ENCODE measurements at places on chromosomes 5 and 9.

DNA sequence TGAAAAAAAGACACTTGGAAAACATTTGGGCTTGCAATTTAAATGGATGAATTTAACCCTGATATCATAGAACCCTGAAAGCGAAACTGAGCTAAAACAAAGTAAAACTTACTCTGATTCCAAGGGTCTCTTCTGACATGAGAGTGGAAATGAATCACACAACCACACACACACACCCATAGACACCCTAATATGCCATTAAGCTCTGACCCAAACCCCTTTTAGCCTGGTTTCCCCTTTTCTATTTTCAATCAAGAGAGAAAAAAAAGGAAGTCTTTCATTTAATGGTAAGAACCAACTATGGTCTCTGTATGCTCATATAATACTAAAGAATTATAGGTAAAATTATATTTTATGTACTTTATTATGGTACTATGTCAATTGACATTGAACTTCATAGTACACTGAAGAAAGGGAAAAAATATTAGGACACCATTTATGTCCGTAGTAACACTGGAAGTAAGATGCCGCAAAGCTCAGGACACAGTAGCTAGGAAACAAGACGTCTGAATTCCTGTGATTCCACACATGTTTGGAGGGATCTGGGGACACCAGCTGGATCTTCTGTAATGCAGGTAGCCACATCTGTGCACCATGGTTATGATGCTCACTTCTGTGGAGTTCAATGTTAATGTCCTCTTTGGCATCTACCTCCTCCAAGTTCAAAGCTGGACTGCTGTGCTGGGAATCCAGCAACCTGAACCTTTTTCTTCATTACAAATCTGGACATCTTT lies 95.8 kb downstream of the PCSK1 start:
- no peak for DNase-seq

- DNase-seq, result no peak
Observed at GRCh38 chr5:91361055-91361701, 21.9 kb downstream of the ARRDC3 start.

- no peak for DNase-seq
Observed at GRCh38 chr5:153463806-153464205, 26.7 kb upstream of the GRIA1 start.

DNA sequence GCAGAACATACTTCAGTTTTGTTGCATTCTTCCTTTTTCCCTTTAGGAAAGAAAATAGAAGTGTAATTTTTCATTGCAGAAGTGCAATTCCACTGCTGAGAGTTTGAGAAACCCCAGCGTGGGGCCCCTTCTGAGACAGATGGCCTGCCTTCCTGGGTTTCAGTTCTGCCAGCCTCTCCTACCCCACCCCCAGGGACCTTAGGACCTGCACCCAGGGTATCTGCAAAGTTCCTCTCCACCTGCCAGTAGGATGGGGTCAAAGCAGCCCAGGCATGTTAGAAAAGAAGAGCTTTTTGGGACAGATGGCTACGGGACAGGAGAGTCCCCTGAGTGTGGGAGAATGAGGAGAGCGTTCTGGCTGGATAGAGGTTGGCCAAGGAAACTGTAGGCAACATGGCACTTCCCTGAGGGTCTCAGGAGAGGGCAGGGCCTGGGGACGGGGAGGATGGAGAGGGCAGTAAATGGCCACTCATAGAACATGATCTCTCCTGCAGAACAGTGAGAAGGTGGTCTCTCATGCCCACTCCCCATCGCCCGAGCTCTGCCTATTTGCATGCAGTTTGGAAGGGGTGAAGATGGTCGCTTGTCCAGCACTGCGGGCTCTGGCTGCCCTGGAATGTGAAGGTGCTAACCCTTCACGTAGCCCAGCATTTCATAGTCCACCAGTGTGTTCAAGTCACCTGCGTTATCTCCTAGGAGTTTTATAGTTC lies at the start of gene TIFAB:
Gene TIFAB (minus strand): TSS at position 31 of the 710 bp plus-strand sequence. CDS start 2,412 bp downstream, outside the sequence.
- no peak for DNase-seq

DNA sequence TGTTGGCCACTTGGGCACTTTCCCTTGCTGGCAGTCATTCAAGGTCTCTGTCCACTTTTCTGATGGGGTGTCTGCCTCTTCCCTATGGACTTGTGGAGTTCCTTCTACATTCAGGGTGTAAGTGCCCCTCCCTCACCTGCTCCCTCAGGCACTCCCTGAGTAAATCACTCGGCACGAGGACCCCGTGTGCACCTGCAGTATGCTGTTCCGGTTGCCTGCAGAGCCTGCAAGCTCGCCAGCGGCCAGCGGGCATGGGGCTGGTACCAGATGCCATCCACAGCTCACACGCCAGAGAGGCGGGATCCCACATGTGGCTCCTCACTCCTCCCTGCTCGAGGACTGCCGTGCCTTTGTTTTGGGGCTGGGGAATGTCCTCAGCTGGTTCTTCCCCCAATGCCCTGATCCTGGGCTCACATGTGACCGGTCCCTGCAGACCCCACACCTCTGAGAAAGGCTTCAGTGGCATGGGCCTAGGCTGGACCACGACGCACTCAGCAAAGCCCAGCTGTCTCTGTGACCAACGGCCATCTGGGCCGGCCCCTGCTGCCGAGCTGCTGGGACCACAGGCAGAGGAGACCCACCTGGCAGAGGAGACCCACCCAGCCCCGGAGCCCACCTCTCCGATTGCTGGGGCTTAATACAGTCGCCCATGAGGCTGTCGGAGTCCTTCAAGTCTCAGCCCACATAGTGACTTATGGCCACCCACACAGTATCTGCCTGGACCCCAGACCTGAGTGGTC lies 46.1 kb upstream of the CLPTM1L start:
- no peak for DNase-seq

DNA sequence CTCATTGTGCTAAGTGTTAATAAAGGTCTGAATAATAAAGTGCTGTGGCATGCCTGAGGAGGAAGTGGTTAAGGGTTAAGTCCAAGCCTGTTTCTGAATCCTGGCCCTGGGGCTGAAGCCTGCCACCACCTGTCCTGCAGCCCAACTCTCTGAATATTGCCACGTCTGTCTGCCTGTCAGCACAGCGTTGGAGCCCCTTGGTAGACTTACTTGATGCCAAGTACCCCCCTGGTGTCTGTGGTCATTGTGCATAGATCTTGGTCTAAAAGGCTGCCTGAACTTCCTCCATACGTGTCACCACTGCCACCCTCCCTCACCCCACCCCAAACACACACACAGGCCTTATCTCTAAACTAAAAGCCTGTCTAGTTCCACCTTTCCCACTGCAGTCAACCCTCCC lies 35.4 kb upstream of the SLC2A8 start:
- DNase-seq, result no peak

DNA sequence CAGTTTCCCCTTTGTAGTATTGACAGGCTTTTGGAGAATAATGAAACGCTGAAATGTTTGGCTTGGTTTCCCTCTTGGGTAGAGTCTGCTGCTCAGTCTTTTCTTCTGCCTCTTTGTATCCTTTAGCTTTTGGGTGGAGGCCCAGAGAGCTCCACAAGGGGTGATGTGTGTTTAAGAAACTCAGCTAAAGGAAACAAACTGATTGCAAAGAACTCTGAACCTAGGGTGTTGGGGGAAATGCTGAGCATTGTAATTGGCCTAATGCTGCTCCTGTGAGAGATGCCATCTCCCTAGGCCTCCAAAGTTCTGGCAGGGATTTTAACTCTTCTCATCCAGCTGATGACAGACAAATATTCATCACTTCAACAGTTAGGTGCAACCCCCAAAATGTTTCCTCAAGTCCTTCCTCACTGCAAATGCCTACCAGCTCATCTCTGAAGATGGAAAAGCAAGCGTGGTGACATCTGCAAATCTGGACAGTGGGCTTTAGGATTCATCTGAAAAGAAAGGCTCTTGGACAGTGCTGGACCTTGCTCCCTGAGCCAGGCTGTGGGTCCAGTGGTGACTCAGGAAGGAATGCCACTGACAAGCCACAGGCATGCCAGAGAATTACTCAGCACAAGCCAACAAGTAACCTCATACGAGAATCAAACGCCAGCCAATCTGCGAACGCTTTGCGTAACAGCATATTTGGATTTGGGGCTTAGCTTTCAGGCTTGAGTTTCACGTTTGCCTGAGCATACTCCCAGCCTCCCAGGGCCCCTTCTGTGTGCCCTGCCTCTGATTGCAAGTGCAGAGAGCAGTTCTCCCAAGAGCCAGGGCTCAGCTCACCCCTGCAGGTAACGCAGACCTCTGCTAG lies 30.5 kb upstream of the ZSWIM6 start:
- no peak for DNase-seq

DNA sequence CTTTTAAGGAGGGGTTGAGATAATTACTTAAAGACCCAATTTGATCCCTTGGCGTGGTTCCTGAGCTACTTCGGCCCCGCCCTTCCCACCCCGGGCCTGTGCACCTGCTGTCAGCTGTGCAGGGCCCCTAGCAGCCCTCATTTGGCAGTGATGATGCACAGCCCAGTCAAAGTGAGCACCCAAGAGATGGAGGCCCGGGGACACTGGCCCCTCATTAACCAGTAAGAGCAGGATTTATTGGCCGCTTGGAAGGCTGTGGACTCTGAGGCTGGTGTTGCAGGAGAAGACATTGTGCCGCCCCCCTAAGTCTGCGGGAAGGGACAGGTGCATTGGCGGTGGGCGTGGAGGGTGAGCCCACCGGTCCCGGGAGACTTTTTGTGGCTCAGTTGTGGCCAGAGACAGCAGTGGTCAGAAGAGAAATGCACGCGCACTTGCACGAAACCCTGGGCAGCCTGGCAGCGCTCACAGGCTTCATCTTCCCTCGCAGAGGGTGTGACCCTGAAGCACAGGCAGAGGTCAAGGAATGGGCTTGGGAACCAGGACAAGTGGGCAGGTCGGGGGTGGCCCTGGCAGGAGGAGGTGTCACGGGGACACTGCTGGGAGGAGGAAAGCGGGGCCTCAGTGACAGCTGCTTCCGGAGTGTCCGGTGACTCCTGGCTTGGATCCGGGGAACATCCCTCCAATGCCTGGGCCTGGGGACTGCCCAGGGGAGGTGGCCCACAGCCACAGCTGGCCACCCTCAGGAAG lies 74.0 kb upstream of the RXRA start:
- no peak for DNase-seq

DNA sequence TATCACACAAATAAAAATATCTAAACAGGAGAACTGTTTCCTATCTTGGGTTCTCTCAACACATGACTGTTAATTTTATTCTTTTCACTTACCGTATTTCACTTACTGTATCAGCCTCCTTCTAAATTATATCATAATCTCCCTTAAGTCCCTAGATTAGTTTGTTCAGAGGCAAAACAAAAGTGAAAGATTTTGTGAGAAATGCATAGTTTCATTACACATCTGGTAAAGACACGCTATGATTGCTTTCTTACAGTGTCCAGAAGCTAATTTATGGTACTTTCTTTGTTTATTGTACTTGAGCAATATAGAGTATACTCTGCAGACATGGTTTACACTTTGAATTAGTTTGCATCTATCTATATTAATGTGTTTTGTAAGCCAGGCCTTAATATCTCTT lies 159.7 kb upstream of the TLX3 start:
- DNase-seq, result no peak

DNA sequence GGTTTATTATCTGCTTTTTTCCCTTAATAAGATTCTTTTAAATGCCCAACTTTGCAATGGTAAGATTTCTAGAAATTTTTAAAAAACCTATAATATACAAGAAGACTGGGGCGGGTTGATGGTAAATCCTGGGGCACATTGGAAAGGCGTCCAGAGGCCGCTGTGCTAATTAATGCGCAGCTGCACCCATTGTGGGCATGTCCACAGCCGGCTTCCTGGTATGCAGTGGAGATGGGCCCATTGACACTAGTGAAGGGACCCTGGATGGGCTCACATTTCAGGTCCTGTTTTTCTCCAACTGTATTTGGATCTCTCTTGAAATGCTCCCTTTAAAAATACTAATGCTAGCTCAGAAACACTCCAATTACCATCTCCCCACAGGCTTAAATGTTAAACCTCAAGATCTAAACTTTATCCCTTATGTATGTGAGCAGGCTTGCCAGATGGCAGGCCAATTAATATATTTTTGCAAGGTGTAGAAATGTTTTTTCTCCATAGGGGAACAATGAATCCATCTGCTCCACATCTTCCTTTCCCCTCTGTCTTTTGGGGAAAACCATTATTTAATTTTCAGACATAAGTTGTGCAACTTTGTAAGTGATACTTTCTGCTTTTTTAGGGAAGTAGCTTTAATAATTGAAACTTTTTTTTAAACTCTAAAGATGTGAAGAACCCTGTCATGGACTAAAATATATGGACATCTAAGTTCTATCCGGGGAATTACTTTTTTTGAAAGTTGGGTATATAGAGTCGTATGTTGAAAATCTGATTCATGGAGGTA lies 177.3 kb downstream of the CD180 start:
- DNase-seq, result no peak

- DNase-seq, result no peak
Observed at GRCh38 chr5:147057051-147057450, 177.8 kb upstream of the STK32A start.

DNA sequence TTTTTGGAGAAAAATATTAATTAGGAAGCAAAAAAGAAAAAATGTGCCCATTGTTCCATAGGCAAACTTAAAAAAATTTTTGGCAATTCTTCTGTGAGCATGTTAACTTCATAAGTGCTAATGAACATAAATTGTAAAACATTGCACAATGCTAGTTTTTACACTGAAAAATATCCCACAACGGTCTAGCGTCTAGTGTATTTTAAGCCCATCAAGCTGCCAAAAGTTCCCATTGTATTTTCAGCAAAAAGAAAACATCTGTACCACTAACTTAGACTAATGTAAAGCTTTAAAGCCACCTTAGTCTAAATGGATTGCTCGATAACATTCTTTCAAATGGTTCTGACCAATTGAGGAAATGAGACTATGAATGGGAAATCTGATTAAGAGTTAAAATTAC lies 2.8 kb downstream of the NR6A1 start:
- no peak for DNase-seq

GRCh38 chr5:152105085-152105484 lies 180.4 kb upstream of the GLRA1 start:
- DNase-seq, result no peak

DNA sequence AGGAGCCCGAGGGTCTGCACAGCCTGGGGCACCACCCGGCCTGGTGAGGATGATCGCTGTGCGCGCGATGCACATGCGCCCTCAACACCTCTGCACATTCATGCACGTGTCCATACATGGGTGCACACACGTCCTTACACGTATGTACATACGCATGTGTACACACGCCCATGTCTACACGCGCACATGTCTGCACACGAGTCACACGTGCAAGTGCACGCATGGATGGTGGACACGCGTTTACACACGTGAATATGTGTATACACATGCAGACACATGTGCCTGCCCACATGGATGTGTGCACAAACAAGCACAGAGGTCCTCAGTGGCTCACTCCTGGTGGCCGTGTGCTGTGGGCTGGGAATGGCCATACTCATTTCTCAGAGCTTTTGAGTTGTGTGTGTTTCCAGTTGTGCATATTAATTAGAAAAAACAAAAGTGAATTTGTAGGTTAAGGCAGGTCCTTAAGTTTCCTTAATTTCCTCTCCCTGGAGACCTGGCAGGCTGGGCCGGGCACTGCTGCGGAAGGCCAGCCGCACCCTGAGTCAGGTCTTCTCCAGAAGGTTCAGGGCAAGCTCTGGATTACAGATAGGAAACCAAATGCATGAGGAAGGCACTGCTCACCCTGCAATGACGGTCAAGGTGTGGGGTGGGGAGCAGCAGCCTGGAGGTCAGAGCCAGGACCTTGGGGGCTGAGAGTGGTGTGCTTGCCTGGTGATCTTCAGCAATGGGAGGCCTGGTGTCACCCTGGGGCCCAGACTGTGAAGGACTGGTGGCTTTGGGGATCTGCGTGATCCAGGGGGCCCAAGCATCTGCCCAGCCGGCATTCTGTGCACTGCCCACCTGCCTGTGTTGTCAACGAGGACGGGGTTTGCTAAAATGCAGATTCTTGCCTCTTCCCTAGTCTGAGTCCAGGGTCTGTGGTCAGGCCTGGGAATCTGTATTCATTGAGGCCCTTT lies 1.3 kb upstream of the RNU6ATAC start:
- DNase-seq, result no peak

GRCh38 chr5:141493500-141494422 lies 4.9 kb downstream of the PCDHGC5 start:
- no peak for DNase-seq

GRCh38 chr5:62413711-62414110 lies 1.1 kb downstream of the IPO11 start:
- DNase-seq, result no peak

Measured in dermis microvascular lymphatic vessel endothelial cell (primary cell).